Bronchus fibroblast of lung (primary cell): ENCODE measurements at places on chromosomes 7 and 10. TPM values are rescaled to one million over a fixed set of nuclear protein-coding genes. Genes with fewer than 3 reads are reported as not detected.

Gene HMX3
- not detected in 2 replicates for total RNA-seq

Gene SEM1
- total RNA-seq = 18.7 and 22.4 TPM in 2 replicates

Gene CRHR2
- total RNA-seq = not detected in 2 replicates

Gene SMO
- 17.8 and 18.8 TPM in 2 replicates for total RNA-seq
